ENCODE measurements at places on chromosomes 2 and 18.

DNA sequence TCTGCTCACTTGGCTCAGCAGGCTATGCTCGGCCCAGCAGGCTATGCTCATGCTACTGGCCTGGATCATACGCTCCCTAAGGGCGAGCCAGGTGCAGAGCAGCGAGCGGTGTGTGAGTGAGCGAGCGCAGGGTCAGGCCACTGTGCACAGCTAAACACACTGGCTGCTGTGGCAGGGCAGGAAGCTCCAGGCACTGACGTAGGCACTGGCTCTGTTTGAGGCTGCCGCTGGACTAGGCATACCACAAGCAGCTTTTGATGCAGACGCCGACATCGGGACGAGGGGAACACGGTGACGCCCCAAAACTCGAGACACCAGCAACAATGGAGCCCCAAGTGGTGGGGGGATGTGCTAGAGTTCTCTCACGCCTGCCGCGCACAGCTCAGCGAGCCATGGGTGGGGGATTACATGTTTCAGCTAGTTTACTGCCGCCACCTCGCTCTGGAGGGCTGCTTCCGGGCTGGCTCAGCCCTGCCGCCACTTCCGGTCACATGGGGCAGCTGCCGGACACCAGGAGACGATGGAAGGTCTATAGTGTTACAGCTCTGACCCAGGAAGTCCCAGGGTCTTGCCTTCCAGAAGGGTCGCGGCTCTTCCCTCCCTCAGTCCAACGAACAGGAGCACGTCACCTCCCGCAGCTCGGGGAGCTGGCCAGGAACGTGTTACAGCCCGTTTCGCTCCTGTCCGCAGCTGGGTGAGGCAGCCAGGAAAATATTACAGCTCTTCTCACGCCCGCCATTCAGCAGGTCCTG is 1176.9 kb upstream of the LRRTM1 start:
- DNase-seq: no peak

DNA sequence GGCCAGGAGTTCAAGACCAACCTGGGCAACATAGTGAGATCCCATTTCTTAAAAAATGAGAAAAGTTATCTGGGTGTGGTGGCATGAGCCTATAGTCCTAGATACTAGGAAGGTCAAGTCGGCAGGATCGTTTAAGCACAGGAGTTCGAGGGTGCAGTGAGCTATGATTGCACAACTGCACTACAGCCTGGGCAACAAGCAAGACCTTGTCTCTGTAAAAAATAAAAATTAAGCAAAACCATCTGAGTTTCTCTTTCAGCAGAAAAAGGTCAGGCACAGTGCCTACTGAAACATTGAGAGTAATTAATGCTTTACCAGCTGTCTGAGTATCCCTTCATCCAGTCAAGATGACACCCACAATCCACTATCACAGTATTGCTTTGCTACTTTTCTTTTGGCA is 258.3 kb downstream of the MBD5 start:
- DNase-seq: no peak

- DNase-seq: no peak
Observed at GRCh38 chr2:236168110-236169080, at the start of gene GBX2. GBX2 (minus strand) TSS chr2:236168386; CDS start chr2:236167971, 415 bp downstream.

GRCh38 chr2:118250001-118250400 is 161.7 kb downstream of the INSIG2 start:
- no peak for DNase-seq

- DNase-seq: no peak
Observed at GRCh38 chr2:99662761-99663341, 173.0 kb upstream of the REV1 start.

DNA sequence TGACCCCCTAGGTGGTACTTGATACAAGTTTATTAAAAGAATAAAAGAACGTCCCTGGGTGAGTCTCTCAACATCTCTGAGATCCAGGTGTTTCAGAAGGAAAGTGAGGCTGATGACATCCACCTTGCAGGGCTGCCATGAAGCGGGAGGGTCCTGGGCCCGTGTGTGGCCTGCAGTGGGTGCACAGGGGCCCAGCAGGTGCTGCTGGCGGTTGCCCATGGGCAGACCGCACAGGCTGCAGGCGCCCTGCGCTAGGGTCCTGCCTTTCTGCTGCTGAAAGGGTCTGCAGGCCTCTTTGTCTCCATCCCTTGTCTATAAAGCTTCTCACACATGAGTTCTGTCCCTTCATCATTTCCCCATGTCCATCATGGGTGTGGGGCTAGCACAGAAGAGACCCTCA is 247.0 kb downstream of the TFCP2L1 start:
- DNase-seq: no peak

DNA sequence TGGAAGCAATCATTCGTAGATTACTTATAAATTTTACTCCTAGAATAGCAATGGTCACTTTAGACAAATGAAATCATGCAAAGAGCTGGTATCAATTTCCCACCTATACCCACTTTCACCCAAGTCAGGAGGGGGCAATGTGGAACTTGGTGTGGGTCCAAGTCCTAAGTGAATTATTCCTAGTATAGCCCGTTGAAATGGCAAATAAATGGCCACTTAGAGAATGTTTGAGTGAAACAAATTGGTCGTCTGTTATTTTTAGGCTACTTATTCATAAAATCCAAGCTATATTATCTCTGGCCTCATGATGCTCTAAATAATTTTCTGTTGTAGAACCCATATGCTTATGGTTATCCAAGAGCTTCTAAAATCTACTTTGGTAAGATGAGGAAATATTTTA is 98.1 kb downstream of the MYO3B start:
- no peak for DNase-seq

- DNase-seq: no peak
Observed at GRCh38 chr2:73285159-73285739, 971 bp upstream of the FBXO41 start.

DNA sequence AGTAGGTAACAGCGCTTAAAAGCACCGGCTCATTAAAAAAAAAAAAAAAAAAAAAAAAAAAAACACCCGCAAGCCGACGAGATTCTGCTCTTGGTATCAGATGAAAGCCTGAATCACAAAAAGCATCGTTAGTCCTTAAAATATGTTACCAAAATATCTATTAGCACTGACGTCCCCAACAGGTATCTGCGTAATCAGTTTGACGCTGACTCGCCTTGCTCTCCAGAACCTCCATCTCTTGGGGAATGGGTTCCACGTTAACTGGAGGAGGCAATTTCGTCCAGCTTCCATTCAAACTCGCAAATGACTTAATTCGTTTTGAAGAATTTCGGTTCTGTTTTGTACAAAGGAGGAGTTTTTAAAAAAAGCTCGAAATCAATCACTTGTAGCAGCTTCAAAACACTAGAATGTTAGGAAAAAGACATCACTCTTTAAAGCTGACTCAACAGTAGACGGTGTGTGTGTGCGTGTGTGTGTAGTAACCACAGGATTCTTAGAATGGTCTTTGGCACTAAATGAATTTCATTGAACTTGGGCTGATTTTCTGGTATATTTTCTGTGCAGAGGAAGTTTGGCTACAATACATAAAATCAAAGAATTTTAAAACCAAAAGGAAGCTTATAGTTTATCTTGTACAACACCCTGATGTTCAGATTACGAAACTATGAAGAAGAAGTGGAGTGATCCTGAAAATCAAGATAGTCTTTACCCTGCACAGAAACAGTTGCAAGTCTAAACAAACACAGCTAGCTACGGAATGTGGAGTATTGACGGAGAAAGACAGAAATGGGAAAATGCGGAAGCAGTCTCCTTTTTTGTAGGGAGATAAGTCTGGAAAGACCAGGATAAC is 1.1 kb upstream of the PGAP1 start:
- DNase-seq: peak; percentile 73

DNA sequence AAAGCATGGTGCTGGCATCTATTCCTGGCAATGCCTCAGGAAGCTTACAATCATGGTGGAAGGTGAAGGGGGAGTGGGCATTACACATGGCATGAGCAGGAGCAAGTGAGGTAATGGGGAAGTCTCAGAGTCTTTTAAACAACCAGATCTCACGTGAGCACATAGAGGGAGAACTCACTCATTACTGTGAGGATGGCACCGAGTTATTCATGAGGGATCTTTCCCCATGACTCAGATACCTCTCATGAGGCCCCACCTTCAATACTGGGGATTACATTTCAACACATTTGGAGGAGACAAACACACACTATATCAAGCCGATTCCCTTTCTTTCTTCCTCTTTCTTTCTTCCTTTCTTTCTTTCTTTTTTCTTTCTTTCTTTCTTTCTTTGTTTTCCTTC is 47.9 kb upstream of the FANCL start:
- DNase-seq: no peak

DNA sequence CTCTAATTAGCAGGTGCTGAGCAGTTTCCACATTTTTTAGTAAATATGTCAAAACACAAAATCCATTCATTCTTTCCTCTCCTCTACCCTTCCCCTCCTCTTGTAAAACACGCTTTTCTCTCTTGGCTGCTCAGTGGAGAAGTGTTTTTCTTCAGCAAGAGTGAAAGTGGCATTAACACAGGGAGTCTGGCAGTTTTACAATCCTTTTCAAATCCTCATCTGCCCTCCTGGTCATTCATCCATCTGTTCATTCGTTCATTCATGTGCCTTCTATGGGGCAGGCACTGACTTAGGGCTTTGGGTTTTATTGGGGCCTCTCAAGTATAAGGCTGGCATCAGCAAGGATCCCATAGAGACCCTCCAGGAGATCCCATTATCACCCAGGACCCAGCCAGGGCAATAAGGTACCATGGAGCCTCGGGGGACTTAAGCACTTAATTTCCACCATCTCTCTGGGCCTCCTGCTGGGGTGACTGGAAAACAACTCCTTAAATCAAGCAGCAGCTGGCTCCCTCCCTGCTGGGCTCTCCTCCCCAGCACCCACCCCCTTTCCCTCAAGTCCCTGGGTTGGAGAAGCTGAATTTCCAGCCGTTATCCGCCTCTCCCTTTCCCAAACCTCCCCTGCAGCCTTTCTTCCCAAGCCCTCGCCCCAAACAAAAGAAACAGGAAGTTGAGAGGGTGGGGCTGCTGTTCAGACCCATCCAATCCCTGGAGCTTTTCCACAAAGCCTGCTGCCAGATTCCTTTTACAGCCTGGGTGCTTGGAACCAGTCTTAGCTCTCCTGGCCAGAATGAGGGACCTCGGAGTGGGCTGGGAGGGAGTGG is 32.6 kb downstream of the MARCHF4 start:
- DNase-seq: no peak

GRCh38 chr2:176582990-176583481 is 313.8 kb downstream of the MTX2 start:
- no peak for DNase-seq

DNA sequence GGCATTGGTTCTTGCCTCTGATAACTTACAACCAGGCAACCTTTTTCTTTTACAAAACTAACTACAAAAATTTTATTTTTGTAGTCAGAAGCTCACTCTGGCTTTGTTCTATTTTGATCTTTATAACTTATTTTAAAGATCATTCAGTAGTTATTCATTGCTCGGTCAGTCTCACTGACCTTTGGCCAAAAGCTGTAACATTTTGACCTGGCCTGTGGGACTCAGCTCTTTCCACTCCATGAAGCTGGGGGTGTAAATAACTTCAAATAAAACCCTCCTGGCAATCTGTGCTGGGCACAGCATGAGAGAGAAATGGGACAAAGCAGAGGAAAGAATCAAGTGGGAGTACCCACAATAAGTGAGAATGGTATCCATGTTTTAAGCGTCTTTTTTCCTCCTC is 380.7 kb downstream of the SETBP1 start:
- no peak for DNase-seq

DNA sequence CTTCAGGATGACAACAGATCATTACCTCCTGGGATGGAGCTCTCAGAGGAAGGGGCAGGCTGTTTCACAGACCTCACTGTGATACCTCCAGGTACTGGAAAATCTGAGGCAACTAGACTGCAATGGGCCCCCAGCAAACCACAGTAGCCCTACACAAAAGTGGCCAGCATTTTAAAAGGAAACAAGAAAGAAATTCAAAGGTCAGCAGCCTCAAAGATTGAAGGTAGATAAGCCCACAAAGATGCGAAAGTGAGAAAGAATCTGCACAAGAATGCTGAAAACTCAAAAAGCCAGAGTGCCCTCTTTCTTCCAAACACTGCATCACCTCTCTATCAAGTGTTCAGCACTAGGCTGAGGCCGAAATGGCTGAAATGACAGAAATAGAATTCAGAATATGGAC is 499.5 kb upstream of the CHAC2 start:
- DNase-seq: no peak

GRCh38 chr2:55009277-55010060 is 40.8 kb downstream of the RTN4 start:
- DNase-seq: peak; percentile 21

DNA sequence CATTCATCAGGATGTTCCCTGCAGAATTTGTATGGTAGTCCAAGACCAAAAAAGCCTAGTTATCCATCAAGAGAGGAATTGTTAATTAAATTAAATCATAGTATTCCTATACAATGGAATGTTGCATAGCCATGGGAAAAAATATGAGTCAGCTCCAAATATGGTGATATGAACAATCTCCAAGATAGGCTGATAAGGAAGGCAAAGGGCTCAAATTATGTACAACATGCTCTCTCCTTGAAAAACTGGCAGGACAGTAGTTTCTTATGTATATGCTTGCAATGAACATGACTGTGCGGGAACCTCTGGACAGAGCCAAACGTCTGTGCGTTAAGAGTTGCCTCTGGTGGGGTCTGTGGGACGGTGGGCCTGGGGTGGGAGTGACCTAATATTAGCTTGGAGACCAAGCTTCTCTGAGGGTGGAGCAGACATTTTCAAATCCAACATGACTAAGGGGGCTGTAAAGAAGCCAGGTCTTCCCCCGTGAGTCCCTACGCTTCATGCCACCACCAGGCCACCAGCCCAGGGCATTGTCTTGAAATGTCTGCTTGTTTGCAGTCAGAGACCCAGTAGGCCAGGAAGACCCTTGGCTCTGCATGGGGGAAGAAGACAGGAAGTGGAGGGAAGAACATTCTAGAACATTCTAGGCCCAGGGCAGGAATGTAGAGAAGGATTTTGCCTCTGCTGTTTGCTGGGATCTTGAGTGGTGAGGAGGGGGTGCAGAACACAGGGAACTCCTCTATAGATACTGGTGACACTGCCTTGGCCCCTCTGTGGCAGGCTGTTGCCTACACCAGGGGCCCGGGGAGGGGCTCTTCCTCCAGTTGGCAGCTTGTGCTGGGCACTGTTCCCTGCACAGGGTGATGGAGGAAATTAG is 244.0 kb upstream of the HS6ST1 start:
- no peak for DNase-seq

DNA sequence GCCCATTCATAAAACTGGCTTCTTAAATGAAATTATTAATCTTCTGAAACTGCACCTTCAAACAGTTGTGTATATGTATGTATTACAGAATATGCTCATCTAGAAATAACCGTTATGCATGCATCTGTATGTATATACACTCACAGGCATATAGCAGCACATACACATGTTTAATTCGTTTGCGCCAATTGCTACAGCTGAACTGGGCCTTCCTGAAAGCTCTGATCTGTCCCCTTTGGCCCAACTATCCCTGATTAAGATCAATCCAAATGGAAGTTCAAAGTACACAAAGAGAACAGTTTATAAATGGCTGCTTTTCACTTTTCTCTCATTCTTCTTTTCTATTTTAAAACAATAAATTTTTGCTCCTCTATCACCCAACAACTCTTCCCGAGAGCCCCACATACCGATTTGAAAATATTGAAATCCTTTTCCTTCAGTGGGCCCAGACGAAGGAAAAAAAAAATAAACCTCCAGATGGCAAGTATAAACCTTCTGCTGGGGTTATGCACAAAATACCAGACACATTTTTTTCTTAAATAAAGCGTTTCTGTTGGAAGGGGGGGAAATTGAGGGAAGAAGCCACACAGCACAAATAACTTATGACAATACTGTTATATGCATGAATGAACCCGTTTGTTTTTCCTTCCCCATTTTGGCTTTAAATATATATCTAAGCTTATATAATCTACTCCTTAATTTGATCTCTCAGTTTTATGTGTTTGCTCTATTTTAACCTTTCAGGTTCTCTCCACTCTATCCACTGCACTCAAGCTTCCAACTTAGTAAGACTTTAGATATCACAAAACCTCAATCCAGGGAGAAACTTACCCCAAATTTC is 267.3 kb downstream of the TCF4 start:
- no peak for DNase-seq

Data from central memory CD4-positive, alpha-beta T cell (primary cell).